GOT3 (cell line): ENCODE measurements at places on chromosomes 13 and 19.

DNA sequence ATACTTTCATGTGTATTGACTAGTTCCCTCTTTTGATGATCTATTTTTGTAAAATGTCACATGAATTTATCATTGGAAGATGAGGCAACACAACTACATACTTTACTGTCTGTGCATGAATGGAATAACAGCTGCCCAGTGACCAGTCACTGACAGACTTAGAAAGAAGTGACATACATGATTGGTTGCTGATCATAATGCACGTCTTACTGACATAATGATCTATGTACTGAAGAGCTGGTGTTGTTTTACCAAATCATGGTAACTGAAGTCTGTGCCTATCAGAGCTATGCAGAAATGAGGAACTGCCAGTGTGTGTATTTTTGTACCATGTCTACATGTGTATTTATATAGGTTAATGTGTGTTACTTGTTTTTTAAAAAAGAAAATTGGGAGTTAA lies 26.5 kb downstream of the GPR18 start:
- no peak for DNase-seq

- no peak for DNase-seq
Observed at GRCh38 chr19:49888510-49888824, 8.2 kb downstream of the IL4I1 start.

- DNase-seq, result no peak
Observed at GRCh38 chr13:35208587-35208986, 266.5 kb downstream of the NBEA start.

- no peak for DNase-seq
Observed at GRCh38 chr13:106493533-106494220, 41.8 kb downstream of the EFNB2 start.

- no peak for DNase-seq
Observed at GRCh38 chr13:46679369-46680120, 117.4 kb downstream of the ESD start.

DNA sequence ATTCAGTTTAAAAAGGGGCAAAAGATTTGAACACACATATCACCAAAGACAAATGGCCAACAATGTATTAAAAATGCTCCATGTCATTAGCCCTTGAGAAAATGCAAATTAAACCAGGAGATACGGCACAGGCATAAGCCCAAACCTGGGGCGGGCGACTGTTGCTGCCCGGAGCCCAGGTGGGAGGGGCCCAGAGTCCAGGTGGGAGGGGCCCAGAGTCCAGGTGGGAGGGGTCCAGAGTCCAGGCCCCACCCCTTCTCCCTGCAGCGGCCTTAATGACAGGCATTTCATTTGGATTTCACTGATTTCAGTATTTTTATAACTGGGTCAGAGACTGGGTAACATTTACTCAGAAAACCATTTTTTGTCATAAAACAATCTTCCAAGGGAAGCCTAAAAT lies 78.2 kb downstream of the RASA3 start:
- no peak for DNase-seq

- no peak for DNase-seq
Observed at GRCh38 chr19:53091413-53092254, 11.6 kb downstream of the ZNF160 start.

- DNase-seq, result no peak
Observed at GRCh38 chr13:30927595-30927994, 4.9 kb upstream of the TEX26 start.

- no peak for DNase-seq
Observed at GRCh38 chr13:77000475-77000874, 8.6 kb downstream of the CLN5 start.

- no peak for DNase-seq
Observed at GRCh38 chr13:107824635-107825034, 390.7 kb downstream of the LIG4 start.

- no peak for DNase-seq
Observed at GRCh38 chr13:51828730-51829567, 16.0 kb downstream of the TMEM272 start.

GRCh38 chr19:5851302-5851701 lies at the start of gene FUT3:
Gene FUT3 (minus strand): TSS chr19:5851449.
- DNase-seq, result no peak

GRCh38 chr19:50666346-50667176 lies 17.3 kb downstream of the C19orf81 start:
- no peak for DNase-seq

DNA sequence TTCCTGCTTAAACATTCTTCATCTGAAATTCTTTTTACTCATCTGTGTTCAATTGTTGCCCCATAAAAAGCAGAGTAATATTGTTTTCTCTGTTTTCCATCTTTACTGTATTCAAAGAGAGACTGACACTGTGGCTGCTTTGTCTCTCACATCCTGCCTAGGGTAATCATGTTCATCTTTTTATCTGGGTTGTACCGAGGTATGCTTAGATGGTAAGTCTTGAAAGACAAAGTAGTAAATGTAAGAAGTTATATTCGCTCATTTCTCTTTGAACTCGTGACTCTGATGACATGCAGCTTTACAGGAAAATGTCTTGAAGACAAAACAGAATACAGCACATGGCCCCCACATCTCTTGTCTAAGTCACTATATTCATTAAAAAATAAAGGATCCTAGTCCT lies 20.0 kb upstream of the CYSLTR2 start:
- no peak for DNase-seq

GRCh38 chr13:114145256-114145655 lies 12.8 kb upstream of the RASA3 start:
- no peak for DNase-seq

- DNase-seq, result no peak
Observed at GRCh38 chr19:57103573-57104277, 16.1 kb upstream of the USP29 start.

DNA sequence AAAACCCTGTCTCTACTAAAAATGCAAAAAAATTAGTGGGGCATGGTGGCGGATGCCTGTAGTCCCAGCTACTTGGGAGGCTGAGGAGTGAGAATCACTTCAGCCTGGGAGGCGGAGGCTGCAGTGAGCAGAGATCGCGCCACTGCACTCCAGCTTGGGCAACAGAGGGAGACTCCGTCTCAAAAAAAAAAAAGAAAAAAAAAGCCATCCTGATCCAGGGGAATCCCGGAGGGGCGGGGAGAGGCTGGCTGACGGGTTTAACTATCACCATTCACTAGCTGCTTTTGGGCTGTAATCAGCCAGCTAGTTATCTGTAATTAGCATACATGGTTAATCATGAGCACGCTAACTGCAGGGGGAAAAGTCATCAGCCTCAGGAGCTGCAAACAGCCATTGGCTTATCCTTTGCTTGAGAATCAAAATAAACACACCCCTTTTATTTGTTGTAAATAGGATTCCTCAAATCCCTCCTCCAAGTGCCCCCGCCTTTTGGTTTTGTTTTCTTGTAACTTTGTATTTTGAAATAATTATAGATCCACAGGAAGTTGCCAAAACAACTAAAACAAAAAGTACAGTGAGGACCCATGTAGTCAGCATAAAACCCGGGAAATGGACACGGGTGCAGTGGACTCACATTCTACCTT lies 9.6 kb downstream of the FSD1 start:
- DNase-seq, result no peak

- no peak for DNase-seq
Observed at GRCh38 chr13:40175639-40176038, 490.8 kb downstream of the FOXO1 start.

GRCh38 chr19:42174958-42175734 lies 42.3 kb downstream of the DEDD2 start:
- DNase-seq, result no peak

DNA sequence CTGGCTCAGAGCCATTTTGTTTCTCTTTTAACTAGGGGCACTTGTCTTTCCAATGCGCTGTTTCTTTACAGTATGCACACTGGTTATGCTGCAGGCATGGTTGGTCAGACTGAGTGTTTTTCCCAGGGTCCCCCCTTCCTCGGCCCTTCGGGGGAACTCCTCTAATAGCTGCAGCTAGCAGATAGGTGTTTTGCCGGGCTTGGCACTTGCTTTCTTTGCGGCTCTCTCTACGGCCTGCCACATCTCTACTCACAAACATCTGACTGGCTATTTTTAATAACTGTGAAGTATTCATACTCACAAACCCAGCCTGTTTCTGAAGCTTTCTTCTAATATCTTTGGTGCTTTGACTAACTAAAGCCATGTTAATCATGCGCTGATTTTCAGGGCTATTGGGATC lies 89.4 kb downstream of the SLC25A15 start:
- DNase-seq, result no peak

DNA sequence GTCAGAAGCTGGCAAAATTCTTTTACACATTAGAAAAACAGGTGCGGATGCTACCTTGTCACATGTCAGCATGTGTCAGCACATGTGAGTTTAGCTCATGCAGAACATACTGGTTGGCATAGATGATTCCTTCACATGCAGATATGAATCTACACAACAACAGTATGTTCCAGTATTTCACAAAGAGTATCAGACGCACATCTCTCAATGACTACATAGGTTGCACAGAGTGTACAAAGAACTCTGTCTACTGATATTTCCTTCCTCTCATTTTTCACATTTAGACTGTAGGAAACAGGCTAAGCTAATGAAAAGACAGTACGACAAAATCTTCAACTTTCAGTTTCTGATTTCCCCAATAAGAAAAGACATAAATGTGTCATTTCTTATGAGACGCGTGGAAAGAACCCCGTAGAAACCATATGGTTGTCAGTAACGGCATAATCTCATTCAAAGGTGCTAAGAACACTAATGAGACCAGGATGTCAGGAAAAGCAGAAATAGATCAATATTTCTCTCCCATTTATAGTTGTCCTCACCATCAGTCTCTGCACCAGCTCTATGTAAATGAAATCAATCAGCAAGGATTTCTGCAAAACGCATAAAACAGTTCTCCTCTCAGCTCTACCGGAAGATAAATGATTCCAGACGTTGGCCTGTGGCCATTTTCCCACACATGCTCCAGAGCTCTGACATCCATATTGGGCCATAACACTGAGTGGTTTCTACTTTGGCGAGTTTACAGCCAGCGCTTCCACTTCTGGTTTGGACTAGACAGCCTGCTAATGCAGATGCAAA lies 81.2 kb downstream of the STARD13 start:
- DNase-seq, result no peak

DNA sequence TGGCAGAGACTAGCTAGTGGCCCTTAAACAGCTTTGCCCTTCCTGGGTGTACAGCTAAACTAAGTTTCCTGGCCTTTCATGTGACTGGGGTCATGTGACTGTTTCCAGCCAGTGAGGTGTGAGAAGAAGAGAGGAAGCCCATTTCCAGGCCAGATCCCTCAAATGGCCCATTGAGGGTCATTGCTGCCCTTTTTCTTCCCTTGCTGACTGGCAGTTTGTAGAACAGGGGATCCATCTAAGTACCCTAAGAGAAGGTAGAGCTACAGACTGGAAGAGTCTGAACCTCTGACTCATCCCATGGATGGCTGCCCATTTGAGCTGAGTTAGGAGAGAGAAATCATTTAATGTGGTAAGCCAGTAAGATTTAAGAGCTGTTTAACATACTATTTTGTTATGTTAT lies 2.8 kb downstream of the SWSAP1 start:
- DNase-seq, result no peak

DNA sequence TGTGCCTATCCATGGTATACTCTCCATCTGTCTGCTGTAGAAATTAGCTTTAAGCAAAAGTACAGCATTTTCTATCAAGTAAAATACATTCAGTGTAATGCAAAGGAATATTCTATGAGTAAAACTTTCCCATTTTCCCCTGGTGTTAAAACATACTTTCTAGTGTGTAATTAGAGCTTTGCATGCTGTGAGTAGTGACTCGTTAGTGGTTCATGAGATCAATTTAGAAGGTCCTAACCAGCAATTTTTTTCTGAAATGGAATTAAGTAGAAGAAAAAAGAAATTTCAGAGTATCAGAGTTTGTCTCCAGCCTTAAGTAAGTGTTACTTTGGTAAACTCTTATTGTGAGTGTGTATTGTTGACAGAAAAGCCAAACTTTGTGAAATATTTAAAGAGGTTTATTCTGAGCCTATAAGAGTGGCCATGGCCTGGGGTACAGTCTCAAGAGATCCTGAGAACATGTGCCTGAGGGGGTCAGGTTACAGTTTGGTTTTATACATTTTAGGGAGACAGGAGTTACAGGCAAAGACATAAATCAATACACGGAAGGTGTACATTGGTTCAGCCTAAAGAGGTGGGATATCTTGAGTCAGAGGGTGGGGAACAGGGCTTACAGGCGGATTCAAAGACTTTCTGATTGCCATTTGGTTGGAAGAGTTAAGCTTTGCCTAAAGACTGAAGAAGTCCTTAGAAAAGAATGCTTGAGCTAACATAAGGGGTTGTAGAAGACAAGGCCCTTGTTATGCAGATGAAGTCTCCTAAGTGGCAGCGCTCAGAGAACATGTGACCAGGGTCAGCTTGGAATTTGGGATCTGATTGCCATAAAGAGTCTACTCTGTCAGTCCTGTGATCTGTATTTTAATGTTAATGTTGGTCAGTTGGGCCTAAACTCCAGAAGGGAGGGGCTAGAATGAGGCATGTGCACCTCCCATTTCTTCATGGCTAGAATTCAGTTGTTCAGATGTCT lies 25.5 kb downstream of the FAM187B start:
- DNase-seq, result no peak

DNA sequence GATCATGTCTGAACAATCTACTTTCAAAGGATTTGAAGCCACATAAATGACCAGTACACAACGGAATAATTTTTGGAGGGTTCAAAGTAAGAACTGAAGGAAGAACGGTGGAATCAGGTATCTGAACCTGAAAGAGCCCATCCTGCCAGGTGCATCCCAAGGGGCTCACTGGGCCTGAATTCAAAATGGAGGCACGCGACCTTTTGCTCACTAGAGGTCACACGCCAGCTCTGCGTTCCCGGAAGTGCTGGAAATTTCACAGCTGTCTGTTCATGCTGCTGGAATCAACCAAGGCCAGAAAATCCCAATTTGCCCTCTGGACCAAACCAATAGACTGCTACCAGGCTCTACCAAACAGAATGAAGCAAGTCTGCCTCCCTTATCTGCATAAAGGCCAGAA lies 4.2 kb upstream of the RASA3 start:
- DNase-seq, result no peak

GRCh38 chr13:34214686-34215085 lies 396.7 kb downstream of the RFC3 start:
- no peak for DNase-seq

GRCh38 chr13:38415233-38415632 lies 65.6 kb downstream of the UFM1 start:
- no peak for DNase-seq

GRCh38 chr13:108915095-108915633 lies 285.8 kb downstream of the MYO16 start:
- no peak for DNase-seq

- DNase-seq, result no peak
Observed at GRCh38 chr13:50069261-50069660, 54.0 kb downstream of the KCNRG start.
